ENCODE measurements at places on chromosomes 11 and 22.
A peak's percentile ranks its signal among the peaks of the same experiment; 100 is the strongest.

DNA sequence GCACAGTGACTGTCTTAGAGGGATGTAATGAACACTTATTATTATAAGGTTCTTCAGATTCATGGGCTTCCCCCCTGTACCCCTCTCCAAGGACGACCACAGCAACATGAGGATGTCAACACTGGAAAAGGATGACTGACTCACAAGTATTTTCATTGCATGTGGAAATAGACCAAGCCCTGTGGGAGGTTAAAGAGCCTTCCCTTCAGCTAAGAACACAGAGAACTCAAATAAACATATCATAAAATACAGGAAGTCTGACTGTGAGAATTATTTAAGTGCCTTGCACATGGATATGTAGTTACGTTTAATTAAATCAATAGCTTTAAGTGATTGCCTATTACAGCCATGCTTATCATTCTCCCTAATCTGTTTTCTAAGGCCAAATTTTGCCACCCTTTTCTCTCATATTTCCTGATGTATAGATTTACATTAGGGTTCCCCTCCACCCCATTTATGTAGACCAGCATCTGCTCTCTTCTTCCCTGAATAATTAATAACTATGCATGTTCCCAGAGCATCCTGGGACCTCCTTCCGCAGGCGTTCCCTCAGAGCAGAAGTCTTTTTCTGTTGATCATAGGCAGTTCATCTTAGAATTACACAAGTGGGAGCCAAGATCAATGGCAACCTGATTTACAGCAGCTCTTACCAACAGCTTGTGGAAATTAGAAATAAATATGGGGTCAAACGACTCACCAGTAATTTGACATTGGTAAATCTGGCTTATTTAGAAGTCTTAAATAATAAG is 226.9 kb downstream of the OPCML start:
- DNase-seq: no peak

DNA sequence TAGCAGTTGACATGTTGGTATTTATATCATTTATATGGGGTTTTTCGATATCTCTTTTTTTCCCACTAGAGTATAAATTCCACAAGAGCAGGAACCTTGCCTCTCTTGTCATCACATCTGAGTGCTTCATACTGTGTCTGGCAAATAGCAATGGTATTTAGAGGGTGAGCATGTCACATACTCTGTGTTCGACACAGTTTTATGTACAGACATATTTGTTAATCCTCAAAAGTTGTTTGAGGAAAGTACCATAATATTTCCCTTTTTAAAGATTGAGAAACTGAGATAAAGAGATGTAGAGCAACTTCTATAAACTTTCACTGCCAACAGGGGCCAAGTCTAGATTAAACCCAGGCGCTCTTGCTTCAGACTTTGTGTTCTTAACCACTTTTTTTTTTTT is 324.6 kb upstream of the PDGFD start:
- DNase-seq: no peak

DNA sequence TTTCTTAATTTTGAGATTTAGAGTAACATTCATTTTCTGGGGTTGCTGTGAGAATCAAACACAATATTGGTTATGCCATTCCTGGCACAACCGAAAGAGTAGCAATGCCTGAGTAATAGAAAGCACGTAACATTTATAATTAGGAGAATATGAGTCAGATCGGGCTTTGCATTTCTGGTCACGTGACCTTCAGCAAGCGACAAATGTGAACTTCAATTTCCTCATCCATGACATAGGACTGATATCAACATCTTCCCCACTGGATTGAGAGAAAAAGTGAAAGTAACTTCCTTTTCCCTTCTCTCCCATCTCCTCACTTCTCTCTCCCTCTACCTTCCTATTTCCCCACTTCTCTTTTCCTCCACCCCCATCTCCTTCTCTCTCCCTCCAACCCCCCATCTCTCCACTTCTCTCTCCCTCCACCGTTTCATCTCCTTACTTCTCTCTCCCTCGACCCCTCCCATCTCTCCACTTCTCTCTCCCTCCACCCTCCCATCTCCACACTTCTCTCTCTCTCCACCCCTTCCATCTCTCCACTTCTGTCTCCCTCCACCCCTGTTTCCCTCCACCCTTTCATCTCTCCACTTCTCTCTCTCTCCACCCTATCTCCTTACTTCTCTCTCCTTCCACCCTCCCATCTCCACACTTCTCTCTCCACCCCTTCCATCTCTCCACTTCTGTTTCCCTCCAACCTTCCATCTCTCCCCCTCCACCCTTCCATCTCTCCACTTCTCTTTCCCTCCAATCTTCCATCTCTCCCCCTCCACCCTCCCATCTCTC is 33.5 kb upstream of the CAT start:
- DNase-seq: peak; percentile 2

GRCh38 chr11:58059007-58059350 is 28.2 kb downstream of the OR6Q1 start:
- DNase-seq: no peak

DNA sequence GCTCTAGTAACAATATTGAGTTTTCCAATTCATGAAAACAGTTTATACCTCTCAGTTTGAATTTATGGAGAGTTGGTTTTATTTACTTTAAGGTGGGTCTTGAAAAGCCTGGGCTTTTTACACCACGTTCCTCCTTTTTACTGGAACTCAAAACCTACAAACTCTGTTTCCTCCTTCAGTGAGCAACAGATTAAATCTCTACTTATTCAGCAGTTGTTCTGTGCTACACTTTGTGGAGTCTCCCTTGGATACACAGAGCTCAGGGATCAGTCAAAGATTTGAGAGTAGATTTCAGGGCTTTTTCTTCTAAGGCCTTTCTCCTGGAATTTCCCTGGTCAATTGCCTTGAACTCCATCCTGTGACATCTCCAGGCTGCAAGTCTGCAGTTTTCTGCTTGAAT is 3.5 kb downstream of the NXPE1 start:
- DNase-seq: no peak
